SK-N-SH treated with all-trans-retinoic acid at 6 μM for 48 hours (cell line): ENCODE measurements at places on chromosomes 6 and 20.
A peak's percentile ranks its signal among the peaks of the same experiment; 100 is the strongest.

DNA sequence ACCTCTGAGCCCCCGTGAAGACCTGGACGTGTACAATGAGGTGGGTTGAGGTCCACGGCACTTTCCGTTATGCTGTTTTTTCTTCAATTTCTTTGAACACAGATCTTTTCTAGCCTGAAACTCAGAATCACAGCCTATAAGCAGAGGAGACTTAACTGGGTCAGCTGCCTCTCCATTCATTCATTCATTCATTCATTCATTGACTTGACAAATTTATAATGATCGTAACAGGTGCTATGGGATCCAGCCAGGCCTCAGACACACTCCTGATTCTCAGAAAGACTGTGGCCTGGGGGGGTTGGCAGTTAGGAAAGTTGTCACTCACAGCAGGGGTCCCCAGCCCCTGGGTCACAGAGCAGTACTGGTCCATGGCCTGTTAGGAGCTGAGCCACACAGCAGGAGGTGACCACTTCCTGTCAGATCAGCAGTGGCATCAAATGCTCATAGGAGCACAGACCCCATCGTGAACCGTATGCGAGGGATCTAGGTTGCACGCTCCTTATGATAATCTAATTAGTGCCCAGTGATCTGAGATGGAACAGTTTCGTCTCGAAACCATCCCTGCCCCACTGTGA is 38.6 kb upstream of the IRF4 start:
- no peak for ATAC-seq

DNA sequence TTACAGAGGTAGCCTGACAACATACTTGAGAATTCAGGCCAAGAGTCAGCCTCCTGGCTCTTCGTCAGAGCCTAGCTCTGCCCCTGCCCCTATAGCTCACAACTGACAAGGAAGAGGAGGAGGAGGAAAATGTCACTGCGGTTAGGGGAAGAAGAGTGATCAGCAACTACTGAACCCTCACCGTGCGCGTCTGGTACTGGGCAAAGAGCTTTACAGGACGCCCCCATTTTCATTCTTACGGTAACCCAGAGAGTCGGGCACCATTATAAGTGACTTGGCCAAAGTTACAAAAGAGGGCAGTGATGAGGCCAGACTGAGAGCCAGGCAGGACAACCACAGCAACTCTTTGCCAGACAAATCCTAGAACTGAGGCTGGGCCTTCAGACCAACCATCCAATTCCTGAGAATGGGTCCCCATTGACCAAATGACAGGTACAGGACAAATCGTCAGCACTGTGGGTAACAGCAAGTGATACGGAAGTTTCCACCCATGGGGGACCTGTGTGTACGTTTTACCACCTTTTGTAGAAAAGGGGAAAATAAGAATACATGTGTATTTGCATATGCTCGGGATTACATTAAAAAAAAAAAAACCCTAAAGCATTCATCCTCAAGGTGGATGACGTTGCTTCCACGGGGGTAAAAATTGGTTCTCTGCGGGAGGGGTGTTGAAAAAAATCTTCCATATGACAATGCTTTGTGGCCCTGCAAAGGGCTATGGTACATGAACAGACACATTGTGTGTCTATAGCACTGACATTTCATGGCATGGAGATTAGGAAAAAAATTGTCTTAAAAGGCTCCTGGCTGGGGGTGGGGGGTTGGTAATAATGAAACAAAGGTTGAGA is 118.0 kb downstream of the NFATC2 start:
- no peak for ATAC-seq

- peak; percentile 73 for ATAC-seq
Observed at GRCh38 chr6:156963712-156964700, 186.8 kb downstream of the ARID1B start.

DNA sequence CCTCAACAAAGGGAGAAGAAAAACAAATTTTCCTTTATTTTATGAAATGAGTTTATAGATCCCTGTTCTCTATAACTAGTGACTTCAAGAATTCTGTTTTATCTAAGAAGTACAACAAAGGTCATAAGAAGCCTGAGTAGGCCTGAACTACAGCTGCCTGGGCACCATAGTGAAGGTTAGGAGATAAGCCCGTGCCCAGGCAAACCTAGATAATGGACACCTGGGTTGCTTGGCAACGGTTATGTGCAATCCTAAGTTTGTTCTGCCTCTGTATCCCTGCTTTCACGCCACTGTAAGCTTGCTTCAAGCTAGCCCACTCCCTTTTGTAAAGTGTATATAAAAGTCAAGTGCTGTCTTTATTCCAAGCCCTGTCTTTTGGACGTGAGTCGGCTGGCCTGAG is 23.2 kb downstream of the SCGN start:
- no peak for ATAC-seq

- ATAC-seq, result peak; percentile 37; the same call in 2 of the 3 replicates
Observed at GRCh38 chr6:153210083-153210482, 79.0 kb upstream of the RGS17 start.

- no peak for ATAC-seq
Observed at GRCh38 chr6:11878735-11879134, 100.1 kb upstream of the ADTRP start.

- ATAC-seq, result no peak
Observed at GRCh38 chr20:58619077-58619863, 31.8 kb upstream of the STX16 start.

DNA sequence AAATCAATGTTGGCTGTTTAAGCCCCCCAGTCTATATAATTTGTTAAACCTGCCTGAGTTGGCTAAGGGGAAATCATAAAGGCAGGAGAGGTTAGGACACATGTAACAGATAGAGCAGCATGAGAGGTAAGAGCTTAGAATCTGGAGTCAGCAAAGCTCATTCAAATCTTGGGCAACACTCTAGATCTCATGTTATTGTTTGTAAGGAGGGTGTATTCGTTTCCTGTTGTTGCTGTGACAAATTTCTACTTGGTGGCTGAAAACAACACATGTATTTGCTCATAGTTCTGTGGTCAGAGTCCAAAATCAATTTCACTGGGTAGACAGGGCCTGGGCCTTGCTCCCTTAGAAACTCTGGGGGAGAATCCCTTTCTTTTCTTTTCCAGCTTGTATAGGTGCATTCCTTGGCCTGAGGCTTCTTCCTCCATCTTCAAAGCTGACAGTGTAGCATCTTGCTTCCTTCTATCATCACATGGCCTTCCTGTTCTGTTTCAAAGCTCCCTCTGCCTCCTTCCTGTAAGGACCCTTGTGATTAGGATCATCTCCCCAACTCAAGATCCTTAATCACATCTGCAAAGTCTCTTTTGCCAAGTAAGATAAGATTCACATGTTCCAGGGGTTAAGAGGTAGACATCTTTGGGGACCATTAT is 4.4 kb downstream of the LY86 start:
- ATAC-seq, result no peak

DNA sequence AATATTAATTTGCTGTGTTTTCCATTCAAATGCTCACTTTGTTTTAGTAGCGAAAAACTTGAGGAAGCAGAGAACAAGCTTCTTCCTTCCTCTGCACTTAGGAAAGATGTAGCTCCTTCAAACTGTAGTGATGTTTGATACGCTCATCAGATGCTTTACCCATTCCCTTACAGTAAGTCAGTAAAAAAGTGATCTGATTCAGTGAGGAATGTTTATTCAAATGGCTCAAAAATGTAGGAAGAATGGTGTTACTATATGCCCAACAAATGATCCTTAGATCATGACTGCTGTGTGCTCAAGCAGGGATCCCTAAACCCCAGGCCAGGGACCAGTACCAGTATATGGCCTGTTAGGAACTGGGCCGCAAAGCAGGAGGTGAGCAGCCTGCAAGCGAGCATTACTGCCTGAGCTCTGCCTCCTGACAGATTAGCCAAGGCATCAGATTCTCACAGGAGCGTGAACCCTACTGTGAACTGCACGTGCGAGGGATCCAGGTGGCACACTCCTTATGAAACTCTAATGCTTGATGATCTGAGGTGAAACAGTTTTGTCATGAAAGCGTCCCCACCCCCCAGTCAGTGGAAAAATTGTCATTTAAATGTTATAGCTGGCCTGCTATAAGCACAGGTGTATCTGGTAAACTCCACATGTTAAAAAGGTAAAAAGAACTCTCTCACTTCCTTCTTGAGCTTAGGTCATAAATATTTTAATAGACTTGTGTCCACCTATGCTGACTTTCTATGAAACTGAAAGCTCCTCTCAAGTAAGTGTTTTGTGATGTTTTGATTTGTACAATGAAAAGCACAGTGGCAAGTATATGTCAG is 187.2 kb downstream of the FOXC1 start:
- no peak for ATAC-seq

DNA sequence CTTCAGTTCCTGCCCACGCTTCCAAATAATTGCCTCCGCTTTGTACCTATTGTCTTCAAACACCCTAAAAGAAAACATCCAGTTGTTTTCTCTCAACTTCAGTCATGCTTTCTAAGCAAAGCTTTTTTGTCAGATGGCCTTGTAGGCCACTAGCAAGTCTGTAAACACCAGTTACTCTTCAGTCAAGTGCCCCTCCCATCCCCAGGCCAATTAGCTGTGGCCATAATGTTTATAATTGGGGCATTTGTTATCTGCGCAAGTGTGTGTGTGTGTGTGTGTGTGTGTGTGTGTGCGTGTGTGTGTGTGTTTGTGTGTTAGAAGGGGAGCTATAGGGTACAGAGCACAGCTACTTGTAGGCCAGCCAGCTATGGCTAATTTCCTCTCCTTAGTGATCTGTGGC is 272.4 kb upstream of the MARCKS start:
- ATAC-seq, result no peak

- ATAC-seq, result no peak
Observed at GRCh38 chr6:72250664-72251063, 364.3 kb downstream of the RIMS1 start.

DNA sequence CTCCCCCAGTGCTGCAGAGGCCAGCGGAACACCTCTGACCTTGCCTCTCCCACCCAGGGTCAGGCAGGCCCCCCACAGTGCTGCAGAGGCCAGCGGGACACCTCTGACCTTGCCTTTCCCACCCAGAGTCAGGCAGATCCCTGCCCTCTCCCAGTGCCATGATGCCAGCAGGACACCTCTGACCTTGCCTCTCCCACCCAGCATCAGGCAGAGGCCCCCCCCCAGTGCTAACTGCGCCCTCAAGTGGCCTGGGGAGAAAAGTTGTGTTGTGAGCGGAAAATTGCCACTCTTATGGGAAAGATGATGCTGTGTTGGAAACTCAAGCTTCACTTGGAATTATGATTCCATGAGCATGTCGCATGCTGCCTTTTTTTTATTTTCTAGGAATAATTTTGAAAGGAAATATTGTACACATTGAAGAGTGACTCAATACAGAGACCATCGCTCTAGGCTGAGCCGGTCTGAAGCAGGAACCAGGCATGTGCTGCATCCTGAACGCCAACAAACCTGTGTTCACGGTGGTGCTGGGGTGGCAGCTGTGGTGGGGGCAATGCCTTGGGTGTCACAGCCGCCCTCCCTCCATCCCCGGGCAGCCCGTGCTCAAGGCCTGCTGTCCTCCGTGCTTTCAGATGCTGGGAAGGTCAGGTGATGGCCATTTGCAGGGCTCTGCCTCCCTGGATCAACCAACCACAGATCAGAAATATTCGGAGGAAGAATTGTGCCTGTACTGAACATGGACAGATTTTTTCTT is 98.6 kb downstream of the CDH4 start:
- ATAC-seq, result no peak

- ATAC-seq, result no peak
Observed at GRCh38 chr20:53320701-53321100, 272.9 kb downstream of the ZNF217 start.

- no peak for ATAC-seq
Observed at GRCh38 chr6:34520645-34521462, 35.3 kb downstream of the SPDEF start.

DNA sequence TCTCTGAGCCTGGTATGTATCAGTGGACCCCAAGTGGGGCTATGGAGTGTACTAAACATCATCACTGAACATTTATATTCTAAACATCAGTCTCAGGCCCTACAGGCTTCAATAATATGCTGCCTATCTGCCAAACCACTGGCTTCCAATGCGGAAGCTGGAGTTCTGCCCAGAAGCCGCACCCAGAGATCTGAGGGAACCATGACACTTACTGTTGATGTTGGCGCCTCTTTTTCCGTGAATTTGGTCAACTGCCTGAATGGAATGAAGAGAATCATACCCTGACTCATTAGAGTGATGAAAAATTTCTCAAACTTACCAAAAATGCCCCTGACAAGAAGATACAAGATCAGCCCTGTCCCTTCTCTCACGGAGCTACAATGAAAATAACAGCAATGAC is 66.2 kb downstream of the SLC22A23 start:
- ATAC-seq, result no peak

- ATAC-seq, result peak; percentile 41
Observed at GRCh38 chr6:36095497-36096391, 34.6 kb upstream of the MAPK13 start.

DNA sequence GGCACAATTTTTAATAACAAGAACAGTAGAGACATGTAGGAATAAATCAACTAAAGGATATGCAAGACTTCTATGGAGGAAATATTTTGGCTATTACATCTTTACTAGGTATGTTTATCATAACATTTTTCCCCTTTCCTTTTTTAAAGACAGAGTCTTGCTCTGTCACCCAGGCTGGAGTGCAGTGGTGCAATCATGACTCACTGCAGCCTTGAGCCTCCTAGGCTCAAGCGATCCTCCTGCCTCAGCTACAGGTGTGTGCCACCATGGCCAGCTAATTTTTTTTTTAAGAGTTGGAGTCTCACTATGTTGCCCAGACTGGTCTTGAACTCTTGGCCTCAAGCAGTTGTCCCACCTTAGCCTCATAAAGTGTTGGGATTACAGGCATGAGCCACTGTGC is 37.0 kb downstream of the AKAP7 start:
- ATAC-seq, result no peak

GRCh38 chr6:158631678-158632537 is 12.6 kb downstream of the DYNLT1 start:
- ATAC-seq, result peak; percentile 91

GRCh38 chr6:4274382-4275082 is 139.2 kb upstream of the ECI2 start:
- no peak; the same call in 2 of the 3 replicates for ATAC-seq

DNA sequence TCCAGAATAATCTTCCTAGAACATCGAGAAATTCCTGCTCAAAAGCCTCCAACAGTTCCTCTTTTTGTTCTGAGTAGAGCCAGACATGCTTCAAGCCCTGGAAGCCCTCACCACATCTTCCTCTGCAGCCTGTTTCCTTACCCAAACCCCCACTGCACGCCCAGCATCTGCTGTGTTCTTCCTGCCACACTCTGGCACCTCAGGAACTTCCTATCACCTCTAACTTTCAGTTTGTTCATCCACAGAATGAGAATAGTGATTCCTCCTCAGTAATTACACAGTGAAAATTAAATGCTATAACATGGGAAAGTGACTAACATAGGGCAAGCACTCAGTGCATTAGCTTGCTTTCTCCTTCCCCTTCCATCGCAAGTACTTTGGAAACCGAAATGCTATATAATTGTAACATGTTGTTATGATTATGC is 26.3 kb downstream of the C6orf89 start:
- peak; percentile 15 for ATAC-seq

- ATAC-seq, result peak; percentile 91
Observed at GRCh38 chr6:154615483-154616025, 105.1 kb upstream of the CNKSR3 start.

- ATAC-seq, result no peak
Observed at GRCh38 chr20:31819083-31819784, at the start of gene MYLK2. Gene MYLK2 (plus strand): TSS chr20:31819356. CDS start chr20:31819581, 225 bp downstream.

- no peak for ATAC-seq
Observed at GRCh38 chr6:25944688-25945574, 14.4 kb upstream of the SLC17A2 start.
